ENCODE measurements at places on chromosomes 7 and 10.

GRCh38 chr10:62665771-62666170, 138.7 kb upstream of the ADO start:
- DNase-seq = no peak

DNA sequence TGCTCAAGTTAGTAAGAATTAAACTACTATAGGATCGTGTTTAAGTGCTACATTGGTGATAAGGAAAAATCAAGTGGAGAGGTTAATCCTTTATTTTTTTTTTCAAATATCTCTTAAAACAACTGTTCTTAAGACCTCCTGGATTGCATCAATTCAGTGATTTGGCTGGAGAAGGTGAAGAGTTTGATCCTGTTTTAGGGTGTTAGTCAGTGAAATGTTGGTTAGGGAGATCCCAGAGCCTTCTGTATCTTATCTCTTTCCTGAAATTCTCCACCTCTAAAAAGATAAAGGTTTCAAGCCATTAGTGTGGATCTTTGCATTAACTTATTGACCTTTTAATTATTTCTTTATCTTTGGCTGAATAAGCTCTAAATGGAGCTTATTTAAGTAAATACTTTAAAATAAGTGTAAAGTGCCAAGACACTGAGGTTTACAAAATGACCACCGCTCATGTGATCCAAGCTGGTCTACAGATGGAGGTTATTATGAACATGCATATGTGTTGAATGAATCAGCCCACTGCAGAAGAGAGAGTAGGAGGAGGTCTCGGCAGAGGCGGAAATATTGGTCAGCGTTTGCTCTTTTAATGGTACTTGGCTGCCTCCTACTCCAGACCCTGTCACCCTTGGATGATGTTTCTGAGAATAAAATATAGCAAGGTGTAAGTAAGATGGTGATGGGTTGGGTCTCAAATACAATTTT, 51.8 kb upstream of the BMPER start:
- no peak for DNase-seq

DNA sequence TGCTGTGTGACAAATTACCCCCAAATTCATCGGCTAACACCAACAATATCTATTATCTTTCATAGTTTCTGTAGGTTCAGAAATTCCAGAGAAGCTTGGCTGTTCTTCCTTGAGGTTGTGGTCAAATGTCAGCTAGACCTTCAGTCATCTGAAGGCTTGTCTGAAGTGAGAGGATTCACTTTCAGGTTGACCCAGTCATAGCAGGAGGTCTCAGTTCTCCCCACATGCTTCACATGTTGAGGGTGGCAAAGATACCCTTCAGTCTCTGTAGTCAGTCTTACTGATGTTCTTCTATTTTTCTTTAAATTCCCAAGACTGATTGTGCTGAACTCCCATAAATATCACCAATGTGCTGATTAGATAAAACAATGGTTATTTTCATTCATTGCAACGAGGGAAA, 1692.0 kb downstream of the REEP3 start:
- DNase-seq = no peak

GRCh38 chr10:127911218-127911866, 4.4 kb downstream of the PTPRE start:
- DNase-seq = no peak

GRCh38 chr7:7438851-7439250, 96.8 kb downstream of the COL28A1 start:
- DNase-seq = no peak
